Stimulated activated CD8-positive, alpha-beta memory T cell treated with anti-CD3 and anti-CD28 coated beads, Interleukin-15, amount 100 ng/mL, for 4 hours (primary cell): ENCODE measurements at places on chromosomes 2 and 18.

- no peak for DNase-seq
Measured at GRCh38 chr2:217866457-217866856, 136.3 kb downstream of the TNS1 start.

- DNase-seq: no peak
Measured at GRCh38 chr2:223043164-223043941, 8.6 kb upstream of the KCNE4 start.

- DNase-seq: no peak
Measured at GRCh38 chr2:231535961-231536360, 5.7 kb upstream of the NMUR1 start.

DNA sequence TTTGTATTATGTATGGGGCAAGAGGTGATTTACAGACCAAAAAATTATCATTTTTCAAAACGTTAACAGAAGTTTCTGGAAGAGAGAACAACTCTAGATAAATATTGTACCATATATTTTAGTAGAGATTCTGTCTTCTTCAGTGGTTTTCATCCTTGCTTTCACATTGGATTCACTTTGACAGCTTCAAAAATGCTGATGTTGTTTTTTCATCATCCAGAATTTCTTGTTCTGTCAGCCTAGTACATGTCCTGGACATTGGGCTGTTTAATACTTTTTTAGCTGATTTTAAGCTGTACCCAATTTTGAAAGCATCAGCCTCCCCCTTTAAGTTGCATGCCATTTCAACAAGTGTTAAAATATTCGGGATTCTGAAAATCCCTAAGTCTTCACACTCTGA is 711.3 kb upstream of the LRATD1 start:
- DNase-seq: no peak

GRCh38 chr18:23710068-23710527 is 20.8 kb downstream of the LAMA3 start:
- DNase-seq: no peak

DNA sequence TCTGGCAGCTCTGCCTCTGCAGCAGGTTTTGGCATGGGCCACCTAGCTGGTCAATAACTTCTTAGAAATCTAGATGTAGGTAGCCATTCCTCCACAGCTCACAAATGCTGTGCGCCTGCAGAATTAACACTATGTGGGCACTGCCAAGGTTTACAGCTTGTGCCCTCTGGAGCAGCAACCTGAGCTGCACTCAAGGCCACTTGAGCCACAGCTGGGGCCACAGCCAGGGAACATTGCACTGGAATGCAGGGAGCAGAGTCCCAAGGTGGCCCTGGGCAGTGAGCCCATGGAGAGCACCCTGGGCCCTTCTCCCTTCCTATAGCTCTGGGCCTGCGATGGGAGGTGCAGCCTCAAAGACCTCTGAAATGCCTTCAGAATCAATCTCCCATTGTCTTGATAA is 365.3 kb downstream of the SATB2 start:
- no peak for DNase-seq

GRCh38 chr2:167861574-167862193 is 385.7 kb downstream of the STK39 start:
- no peak for DNase-seq

- DNase-seq: no peak
Measured at GRCh38 chr2:32450851-32451250, 94.0 kb downstream of the BIRC6 start.

GRCh38 chr18:48032876-48033789 is 102.7 kb upstream of the SMAD2 start:
- no peak for DNase-seq

DNA sequence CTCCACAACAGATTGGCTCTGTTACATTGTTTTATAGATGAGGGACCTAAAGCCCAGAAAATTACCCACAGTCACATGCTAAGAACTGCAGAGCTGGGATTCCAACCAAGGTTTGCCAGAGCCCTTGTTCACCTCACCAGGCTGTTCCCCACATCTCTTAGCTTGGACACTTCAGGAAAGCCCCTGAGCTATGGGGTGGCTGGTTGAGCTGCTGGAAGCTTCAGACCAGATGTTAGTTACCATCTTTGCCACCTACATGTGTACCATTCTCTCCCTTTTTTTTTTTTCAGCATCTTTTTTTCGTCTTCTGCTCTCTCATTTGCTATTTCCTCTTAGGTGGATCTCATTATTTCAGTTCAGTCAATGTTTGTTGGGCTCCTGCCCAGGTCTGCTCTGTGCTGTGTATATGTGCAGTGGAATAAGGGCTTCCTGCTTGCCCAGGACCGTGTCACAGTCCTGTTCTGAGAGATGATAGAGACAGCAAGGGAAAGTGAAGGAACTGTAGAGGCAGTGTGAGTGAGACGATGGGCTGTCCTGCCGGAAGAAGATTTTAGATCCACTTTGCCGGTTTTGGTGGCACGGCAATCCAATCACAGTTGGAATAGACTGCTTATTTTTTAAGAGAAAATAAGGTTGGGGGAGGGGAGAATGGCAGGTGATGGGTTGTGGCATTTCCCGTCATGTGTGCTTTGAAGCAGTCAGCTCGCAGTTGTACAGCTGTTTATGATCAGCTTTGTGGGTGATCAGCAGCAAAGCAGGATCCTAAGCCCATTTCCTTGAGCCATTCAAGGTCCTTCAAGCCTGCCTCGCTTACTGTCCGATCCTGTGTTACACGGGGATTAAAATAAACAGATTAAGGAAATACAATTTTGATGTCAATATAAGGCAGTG is 152.6 kb downstream of the RTN4 start:
- no peak for DNase-seq

GRCh38 chr18:72652990-72653593 is 109.0 kb upstream of the CBLN2 start:
- DNase-seq: no peak

GRCh38 chr2:227377467-227378351 is 1.4 kb downstream of the TM4SF20 start:
- no peak for DNase-seq

DNA sequence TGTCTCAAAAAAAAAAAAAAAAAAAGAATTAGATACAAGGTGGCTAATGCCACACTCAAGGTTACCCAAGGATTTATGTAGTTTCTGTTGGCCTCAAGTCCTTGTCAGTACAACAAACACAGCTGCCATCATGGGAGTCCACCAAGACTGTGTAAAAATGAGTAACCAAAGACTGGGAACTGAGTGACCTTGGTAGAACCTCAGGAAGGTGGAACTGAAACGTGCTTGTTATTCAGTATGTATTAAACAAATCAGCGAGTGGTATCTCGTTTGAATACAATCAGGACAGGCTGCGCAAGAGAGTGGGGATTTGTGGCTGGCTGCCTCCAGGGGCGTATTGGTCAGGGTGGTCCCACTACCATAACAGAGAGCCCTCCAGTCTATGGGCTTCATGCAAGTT is 1.6 kb upstream of the SFTPB start:
- DNase-seq: no peak

DNA sequence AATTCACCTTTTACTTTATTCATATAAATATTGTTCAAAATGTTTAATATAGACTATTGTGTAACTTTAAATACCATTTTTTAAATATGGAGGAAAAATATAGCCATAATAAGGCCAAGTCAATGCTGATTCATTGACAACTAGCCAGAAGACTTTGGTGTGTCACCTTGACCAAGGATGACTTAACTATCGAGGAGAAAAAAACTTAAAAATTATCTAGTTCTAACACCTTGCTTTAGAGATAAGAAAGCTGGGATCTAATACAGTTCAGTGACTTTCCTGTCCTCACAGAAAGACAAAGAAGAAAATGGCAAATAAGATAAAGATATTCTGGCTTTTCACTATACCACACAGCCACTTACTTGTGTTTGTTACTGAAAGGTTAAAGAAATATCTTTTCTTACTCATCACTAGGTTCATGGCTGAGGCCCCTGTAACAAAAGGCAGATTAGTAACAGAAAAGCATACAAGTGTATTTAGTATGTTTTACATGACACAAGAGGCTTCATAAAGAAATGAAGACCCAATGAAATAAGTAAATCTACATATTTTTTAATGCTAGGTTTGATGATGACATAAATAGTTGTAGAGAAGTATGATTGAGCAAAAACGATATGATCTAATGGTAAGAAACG is 65.9 kb upstream of the LRRTM1 start:
- no peak for DNase-seq

- no peak for DNase-seq
Measured at GRCh38 chr2:121071034-121071504, 213.9 kb downstream of the TFCP2L1 start.

GRCh38 chr2:239687441-239687840 is 286.6 kb upstream of the HDAC4 start:
- no peak for DNase-seq

DNA sequence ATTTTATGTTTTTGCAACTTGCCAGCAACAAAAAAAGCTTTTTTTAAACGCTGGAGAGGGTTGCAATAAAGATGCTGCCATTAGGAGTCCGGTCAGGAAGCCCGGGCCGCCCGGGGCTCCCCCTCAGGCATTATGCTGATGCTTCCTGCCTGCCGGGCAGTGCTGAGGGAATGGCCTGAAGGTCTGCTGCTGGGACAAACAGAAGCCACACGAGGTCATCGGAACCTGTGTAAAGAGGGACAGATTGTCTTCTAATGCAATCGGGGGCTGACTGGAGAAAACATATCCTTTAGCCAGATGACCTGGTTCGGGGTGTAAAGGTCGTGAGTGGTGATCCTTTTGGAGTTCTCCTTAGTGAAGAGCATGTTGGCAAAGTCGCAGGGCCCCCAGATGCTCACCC is 2.3 kb downstream of the IMPA2 start:
- no peak for DNase-seq

- DNase-seq: no peak
Measured at GRCh38 chr2:36918307-36918706, 48.0 kb downstream of the STRN start.

GRCh38 chr2:36478999-36479398 is 119.0 kb downstream of the FEZ2 start:
- no peak for DNase-seq

GRCh38 chr18:59918320-59918755 is 18.5 kb downstream of the PMAIP1 start:
- DNase-seq: no peak

DNA sequence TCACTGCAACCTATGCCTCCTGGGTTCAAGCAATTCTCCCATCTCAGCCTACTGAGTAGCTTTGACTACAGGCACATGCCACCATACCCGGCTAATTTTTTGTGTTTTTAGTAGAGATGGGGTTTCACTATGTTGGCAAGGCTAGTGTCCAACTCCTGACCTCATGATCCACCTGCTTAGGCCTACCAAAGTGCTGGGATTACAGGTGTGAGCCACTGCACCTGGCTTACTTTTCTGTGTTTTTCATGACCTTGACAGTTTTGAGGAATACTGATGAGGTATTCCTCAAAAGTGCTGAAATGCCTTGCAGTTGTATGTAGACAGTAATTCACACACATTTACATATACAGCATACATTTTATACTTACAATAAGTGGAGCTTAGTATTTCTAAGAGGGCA is 126.1 kb downstream of the PHLPP1 start:
- DNase-seq: no peak

- no peak for DNase-seq
Measured at GRCh38 chr18:57920036-57920435, 116.9 kb upstream of the ATP8B1 start.

DNA sequence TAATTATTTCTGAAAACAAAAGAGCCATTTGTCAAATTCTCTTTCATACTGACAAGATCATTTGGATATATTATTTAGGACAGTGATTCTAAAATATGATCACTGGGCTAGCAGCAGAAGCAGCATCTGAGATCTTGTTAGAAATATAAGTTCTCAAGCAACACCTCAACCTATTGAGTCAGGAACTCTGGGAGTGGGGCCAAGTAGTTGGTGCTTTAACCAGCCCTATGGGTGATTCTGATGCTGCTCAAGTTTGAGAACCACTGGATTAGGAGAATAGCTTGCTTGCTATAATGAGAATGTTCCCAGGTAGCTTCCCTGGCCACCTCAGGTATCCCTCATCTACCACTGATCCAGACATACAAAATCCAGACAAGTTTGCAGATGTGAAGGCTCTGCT is 466.9 kb upstream of the CELF4 start:
- no peak for DNase-seq

DNA sequence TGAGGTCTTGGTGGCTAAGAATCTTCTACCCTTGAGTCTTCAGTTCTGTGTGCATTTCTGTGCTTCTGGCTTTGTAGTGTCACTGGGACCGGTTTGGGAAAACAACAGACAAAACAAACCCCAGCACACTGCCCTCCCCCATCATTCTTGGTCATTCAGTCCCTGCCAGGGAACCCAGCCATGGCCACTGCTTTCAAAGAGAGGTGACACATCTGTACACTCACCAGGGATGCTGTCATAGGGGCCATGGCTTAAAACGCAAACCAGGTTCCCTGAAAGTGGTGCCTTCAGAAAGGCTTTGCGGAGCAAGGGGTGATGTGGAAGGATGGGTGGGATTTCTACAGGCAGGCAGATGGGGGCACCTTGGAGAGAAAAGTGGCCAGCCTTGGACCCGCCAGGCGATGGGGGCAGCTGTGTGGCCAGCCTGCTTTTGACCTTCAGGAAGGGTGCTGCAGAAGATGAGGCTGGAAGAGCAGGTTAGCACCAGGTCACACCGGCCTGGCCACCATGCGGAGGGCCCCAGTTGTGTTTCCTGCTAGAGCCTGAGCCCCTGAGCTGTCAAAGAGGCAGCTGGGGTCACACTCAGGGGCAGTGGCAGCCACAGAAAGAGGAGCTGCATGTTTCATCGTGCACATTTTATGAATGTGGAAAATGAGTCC is 101.3 kb downstream of the INHBB start:
- no peak for DNase-seq

DNA sequence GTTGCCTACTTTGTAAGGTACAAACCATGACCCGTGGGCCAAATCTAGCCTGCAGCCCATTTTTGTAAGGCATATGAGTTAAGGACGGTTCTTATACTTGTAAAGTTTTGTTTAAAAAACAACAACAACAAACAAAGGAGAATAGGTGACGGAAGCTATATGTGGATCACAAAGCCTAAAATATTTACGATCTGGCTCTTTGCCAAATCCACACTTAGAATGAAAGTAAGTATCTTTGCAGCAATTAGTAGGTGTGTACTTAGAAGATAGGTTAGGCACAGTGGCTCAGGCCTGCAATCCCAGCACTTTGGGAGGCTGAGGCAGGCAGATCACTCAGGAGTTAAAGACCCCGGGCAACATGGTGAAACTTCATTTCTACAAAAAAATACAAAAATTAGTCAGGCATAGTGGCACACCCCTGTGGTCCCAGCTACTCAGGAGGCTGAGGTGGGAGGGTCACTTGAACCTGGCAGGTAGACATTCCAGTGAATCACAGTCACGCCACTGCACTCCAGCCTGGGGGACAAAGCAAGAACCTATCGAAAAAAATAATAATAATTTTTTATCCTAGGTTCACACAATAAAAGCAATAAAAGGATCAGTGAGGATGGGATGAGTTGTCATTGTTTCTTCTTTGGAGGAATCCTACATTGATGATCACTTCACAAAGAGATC is 57.8 kb upstream of the CTAGE1 start:
- DNase-seq: no peak

DNA sequence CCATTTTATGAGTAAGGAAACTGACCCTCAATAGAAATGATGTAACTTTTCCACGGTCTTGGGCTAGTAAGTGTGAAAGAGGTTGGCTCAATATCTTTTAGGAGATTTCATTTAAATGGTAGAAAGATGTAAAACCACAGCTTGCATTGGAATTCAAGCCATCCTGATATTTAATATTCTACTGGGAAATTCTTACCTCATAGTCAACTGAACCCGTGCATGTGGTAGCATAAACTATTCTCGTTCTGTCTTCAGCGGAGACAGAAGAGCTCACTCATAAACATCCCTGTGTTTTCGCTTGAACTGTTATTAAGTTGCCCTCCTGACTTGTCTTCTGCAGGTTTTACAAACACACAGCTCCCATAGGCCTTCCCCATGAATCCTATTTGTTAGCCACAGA is 8.5 kb upstream of the SPATS2L start:
- DNase-seq: no peak

- DNase-seq: no peak
Measured at GRCh38 chr2:58571181-58571852, 330.2 kb upstream of the FANCL start.
